Spinal cord (tissue), 10 donors: ENCODE measurements at places on chromosomes 5 and 9. TPM values are rescaled to one million over a fixed set of nuclear protein-coding genes. Genes with fewer than 3 reads are reported as not detected.

The WWC1 gene
- 20.2 TPM for total RNA-seq

The C5orf34 gene
- total RNA-seq = 4.7 TPM

The SLC35D2 gene
- 17.8 TPM for total RNA-seq

The ORM2 gene
- 0.28 TPM for total RNA-seq

The NR2F1-AS1 gene
- 50.9 TPM for total RNA-seq

The CCL28 gene
- 6.1 TPM for total RNA-seq

The PTGES gene
- 9.3 TPM for total RNA-seq

The ASPN gene
- total RNA-seq = 142 TPM

The GALNT12 gene
- total RNA-seq = 6.3 TPM
